Prostate gland (tissue), 2 donors: ENCODE measurements at places on chromosomes 3 and 15.

DNA sequence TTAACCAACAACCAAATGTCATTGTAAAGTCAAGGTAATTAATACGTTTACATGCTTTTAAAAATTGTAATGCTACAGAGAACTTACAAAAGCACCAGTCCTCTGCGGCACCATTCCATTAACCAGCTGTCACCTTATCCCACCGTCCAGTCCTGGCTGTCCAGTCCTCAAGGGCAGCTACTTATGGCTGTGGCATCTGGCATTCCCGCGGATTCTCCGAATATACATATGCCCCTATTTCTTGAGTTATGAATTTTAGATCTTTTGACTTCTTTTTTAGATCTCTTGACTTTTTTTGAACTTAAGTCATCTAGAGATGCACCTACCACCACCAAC is 382 bp upstream of the POMGNT2 start:
- no peak overlapping the region for H3K27ac ChIP-seq
- H3K27me3 ChIP-seq = no peaks in the 10 kb centered on the region
- peak overlapping the region; percentile 74 for H3K4me3 ChIP-seq
- H3K36me3 ChIP-seq = no peaks in the 10 kb centered on the region

GRCh38 chr3:42314411-42314810 is 48.4 kb upstream of the CCK start:
- no peaks in the 10 kb centered on the region for H3K4me1 ChIP-seq
- H3K36me3 ChIP-seq = no peaks in the 10 kb centered on the region
- no peaks in the 10 kb centered on the region for H3K27me3 ChIP-seq
- H3K27ac ChIP-seq = no peak overlapping the region
- no peak overlapping the region for H3K4me3 ChIP-seq
- no peak for DNase-seq

DNA sequence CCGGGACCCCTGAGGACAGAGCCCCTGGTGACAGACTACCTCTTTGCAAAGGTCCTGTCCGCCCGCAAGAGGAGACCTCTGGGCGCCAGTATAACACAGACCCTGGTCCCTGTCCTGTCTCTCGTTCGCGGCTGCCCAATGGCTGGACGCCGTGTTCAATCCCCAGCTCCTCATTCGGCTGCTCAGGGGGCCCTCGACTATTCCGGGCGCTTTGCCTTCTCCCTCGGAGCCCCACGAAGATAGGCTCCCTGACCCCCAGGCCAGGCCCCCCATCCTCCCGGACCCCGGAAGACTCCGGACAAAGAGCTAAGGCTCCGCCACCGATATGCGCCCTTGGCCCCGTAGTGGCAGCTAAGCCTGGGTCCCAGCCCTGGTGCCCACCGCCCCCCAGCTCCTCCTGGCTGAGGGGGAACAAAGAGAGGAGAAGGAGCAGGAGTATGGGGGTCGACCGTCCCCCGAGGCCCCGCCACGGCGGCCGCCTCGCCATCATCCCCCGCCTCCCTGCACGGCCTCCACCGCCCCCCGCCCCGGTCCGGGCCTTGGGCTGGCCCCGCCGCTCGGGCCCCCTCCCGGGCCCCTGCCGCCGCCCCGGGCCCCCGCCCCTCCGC is 437 bp downstream of the CELSR3 start:
- DNase-seq = no peak
- H3K36me3 ChIP-seq = no peaks in the 10 kb centered on the region
- no peak overlapping the region for H3K27ac ChIP-seq
- H3K4me1 ChIP-seq = no peaks in the 10 kb centered on the region

- H3K4me3 ChIP-seq = no peak overlapping the region
- H3K4me1 ChIP-seq = no peaks in the 10 kb centered on the region
- H3K27ac ChIP-seq = no peak overlapping the region
- H3K27me3 ChIP-seq = no peaks in the 10 kb centered on the region
- no peaks in the 10 kb centered on the region for H3K36me3 ChIP-seq
- no peak for DNase-seq
Observed at GRCh38 chr15:60745469-60746061, 266.6 kb upstream of the ICE2 start.

DNA sequence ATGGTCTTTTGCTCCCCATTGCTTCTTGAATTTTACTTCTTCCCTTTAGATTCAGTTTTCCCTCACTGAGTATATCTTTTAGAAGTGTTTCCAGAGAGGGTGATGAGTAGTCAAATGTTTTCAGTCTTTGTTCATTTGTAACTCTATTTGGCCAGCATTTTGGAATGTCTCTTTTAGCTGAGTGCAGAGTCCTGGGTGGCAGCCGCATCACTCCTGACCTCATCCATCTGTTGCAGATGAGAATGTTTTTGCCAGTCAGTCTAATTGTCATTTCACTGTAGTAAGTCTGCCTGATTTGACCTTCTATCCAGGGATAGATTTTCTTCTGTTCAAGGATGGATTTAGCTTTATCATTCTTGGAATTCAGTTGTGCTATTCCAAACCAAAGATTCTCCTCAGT is 7.3 kb downstream of the SRPRB start:
- no peak overlapping the region for H3K4me3 ChIP-seq
- no peak overlapping the region for H3K27ac ChIP-seq
- no peaks in the 10 kb centered on the region for H3K4me1 ChIP-seq
- H3K36me3 ChIP-seq = no peaks in the 10 kb centered on the region
- no peaks in the 10 kb centered on the region for H3K27me3 ChIP-seq
- DNase-seq = no peak
